ENCODE measurements at places on chromosomes 3 and 15.

GRCh38 chr3:188053710-188054380 lies 100.1 kb upstream of the LPP start:
- no peak for DNase-seq

- DNase-seq: no peak
Measured at GRCh38 chr3:188421836-188422540, 268.0 kb downstream of the LPP start.

- no peak for DNase-seq
Measured at GRCh38 chr3:193662757-193663322, 69.8 kb downstream of the OPA1 start.

- no peak for DNase-seq
Measured at GRCh38 chr3:186870421-186871201, 28.1 kb downstream of the ADIPOQ start.

DNA sequence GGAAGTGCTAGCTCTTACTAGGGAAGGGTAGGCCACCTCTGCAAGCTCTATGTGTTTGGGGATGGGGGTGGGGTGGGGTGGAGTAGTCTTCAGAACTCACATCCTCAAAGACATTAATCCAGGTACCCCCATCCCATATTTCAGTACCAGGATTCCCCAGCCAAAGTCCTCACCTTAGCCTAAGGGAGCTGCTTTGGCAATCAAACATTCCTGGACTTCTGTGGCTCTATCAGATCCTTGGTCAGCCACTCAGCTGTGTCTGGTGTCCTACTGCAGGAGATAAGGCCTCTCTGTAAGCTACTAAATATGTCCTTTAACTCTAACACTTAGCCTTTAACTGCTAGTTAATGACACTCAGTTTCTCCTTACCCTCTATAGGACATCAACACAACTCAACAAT lies 26.9 kb downstream of the FAM240A start:
- no peak for DNase-seq
